ENCODE measurements at places on chromosomes 16 and 17. TPM values are rescaled to one million over a fixed set of nuclear protein-coding genes. Genes with fewer than 3 reads are reported as not detected.

- DNase-seq: peak; percentile 38
These were observed 6.6 kb upstream of the BMERB1 start for GRCh38 chr16:15427648-15428239.

DNA sequence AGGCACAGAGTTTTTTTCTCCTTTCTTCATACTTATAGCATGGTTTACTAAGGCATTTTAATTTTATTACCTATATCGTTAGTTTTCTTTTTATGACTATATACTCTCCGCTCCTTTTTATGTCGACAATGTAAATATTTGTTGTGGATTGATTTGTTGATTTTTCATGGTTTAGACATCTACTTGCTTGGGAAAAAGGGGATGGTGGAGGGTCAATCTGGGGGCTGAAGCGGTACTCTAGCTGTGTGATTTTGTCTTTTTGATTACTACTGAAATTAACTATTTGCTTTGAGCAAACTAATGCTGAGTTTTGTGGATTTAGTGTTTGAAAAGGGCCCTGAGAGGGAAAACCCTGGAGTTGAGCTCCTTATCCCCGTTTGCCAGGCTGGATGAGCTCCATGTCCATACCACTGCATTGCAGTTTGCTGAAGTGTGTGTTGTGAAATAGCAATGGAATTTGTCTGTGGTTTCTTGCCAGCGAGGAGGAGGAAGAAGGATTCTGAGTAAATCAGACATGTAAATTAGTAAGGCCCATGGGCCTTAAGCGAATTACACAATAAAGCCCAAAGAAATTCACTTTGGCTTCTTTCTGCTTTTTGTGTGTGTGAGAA lies 72.0 kb downstream of the FTO start:
- DNase-seq: peak; percentile 26

GRCh38 chr17:81018044-81018802 lies 16.7 kb upstream of the BAIAP2 start:
- DNase-seq: no peak

- DNase-seq: no peak
These were observed 13.5 kb downstream of the GNAO1 start for GRCh38 chr16:56204816-56205215.

GRCh38 chr16:72179204-72179970 lies 7.4 kb upstream of the PMFBP1 start:
- no peak for DNase-seq

DNA sequence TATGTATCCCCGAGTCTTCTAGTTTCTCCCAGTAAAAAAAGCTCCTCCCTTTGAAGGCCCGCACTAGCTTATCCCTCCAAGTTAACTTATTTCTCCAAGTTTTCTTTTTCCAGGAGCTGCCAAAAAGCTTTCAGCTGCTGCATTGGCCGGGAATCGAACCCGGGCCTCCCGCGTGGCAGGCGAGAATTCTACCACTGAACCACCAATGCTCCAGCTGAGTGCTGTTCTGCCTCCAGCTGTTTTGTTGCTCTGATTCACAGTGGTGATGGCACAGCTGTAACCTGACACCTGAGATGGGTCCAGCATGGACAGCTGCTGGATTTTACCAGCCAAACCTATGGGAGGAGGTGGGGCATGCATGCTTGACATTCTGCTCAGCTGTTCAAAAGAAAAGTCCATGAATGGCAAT lies 22.1 kb downstream of the VAC14 start:
- DNase-seq: peak; percentile 86

Gene OTOA
- 1.1 TPM for total RNA-seq

Data from omental fat pad (tissue), 4 donors.